Globus pallidus (tissue), 1 donor: ENCODE measurements at places on chromosomes 1 and 21.

- no peak for DNase-seq
Observed at GRCh38 chr1:106194206-106194605, 862.3 kb upstream of the PRMT6 start.

GRCh38 chr1:66519992-66520391, 14.0 kb upstream of the SGIP1 start:
- no peak for DNase-seq

DNA sequence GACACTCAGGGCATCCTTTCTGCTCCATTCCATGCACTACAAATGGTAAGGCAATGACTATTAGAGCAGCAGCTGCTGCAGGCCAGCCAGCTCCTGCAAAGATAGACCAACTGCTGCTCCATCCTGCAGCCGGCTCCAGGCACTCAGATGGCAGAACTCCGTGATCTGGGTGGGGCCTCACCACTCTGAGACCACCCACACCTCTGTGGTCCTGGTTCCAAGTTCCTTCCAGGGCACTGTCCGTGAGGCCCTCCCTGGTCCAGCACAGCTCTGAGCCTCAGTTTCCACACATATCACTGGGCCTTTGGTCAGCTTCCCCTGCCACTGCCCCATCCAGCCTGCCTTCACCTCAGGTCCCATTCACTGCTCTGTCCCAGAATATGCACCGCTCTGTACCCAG, 114.7 kb downstream of the DMRTB1 start:
- DNase-seq, result no peak

DNA sequence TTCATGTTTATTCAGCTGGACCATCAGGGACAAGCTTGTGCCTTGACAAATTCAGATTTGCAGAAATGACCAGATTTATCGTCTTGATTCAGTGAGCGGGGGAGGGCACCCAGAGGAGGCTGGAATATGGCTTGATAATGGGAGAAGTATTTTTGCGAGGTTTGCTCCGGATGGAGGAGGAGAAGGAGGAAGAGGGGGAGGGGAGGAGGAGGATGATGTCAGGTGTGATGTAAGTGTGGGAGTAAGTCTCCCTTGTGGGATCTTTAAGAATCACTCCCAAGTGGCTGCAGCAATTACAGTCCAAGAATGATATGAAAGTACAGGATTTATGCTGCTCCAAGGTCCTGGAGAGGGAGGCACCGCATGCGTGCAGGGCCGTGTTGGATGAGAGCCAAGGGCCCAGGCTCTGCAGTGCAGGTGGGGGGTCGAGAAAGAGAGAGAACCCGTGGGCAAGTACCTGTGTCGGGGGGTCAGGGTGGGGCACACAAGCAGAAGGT, 5.6 kb upstream of the ZNF496 start:
- DNase-seq, result no peak

GRCh38 chr1:154481053-154481452, 21.0 kb upstream of the TDRD10 start:
- no peak for DNase-seq

- DNase-seq, result no peak
Observed at GRCh38 chr1:26395754-26396153, 14.9 kb upstream of the LIN28A start.

DNA sequence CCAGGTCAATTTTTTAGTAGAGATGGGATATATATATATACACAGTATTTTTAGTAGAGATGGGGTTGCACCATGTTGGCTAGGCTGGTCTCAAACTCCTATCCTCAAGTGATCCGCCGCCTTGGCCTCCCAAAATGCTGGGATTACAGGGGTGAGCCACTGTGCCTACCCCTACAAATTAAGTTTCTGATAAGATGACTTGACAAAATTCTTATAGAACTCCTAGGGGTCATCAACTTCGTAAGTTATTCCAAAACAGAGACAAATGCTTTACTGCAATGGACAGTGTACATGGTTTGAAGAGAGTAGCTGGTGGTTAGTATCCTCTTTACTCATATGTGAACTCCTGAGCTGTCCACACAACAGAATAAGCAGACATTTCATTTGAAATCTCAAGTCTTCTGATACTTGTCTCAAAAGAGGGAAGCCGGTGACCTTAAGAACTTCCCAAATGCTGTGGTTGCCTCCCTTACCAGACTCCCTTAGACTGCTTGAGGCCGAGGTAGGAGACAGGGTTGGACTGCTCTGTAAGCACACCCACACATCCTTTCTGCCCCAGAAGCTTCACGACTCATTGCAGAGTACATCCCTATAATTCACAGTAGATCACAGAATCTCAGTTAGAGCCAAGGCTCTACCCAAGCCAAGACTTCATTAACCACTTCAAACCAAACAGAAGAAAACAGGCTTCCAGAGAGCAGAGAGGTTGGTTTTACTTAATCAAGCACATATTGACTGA, 244.1 kb upstream of the IRF2BP2 start:
- DNase-seq, result no peak

DNA sequence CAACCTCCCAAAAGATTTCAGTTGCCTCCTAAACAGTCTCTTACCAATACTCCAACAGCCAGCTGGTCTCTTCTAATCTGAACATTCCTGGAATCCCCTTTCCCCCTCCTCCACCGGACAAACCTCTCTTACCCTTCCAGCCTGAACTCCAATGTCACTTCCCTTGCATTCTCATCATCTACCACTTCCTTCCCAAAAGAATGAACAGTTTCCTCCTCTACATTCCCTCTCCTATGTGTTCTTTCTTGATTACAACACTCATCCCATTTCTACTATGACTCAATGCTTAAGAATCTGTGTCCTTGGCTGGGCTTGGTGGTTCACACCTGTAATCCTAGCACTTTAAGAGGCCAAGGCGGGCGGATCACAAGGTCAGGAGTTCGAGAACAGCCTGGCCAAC, 417.1 kb downstream of the SETD4 start:
- no peak for DNase-seq

DNA sequence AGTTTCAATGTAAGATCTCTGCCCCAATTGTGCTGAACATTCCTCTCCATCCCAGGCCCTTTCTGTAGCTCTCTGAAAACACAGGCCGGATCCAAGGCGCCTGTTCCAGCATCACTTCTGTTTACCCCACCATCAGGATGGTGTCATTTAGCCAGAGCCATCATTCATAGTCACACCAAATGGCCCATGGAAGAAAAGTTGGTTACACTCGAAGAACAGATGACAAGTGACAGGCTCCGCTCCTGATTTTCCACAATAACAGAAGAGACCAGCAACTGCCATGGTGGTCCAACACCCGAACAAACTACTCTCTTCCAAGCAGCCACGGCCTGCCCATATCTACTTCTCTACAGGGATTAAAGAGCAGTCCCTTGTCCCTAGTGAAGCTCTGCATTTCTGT, 59.9 kb upstream of the PROX1 start:
- no peak for DNase-seq

GRCh38 chr1:98813738-98814309, 152.3 kb downstream of the SNX7 start:
- no peak for DNase-seq

DNA sequence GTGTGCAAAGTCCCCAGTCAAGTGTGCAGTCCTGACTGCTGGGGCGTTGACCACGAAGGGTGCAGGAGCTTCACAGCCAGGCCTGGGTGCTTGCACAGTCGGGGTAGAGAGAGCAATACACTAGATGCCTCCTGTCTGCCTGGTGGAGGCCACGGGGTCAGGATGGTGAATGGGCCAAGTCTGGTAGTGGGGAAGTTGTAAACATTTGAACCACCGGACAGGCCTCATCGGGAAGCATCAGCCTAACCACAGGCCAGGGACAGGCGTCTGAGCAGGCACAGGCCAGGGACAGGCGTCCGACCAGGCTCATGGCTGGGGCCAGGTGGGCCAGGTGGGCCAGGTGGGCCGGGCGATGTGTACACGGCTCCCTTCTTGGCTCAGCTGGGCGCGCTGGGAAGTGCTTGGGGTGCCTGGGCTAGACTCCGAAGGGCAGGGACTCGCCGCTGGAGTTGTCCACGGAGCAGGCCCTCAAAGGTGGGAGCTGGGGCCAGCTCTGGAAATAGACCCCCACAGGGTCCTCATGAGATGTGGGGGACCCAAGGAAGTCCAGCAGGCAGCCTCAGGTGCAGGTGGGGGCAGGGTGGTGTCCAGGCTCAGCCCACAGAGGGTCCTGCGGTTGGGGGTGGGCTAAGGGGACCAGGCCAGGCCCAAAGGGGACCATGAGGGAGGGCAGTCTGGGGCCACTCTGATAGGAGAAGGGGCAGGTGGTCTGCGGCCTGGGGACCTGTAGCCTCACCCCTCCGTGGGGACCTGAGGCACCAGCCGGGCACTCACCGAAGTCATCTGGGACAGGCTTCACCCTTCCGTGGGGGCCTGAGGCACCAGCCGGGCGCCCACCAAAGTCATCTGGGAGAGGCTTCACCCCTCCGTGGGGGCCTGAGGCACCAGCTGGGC, 15.0 kb downstream of the COL6A1 start:
- DNase-seq, result no peak

DNA sequence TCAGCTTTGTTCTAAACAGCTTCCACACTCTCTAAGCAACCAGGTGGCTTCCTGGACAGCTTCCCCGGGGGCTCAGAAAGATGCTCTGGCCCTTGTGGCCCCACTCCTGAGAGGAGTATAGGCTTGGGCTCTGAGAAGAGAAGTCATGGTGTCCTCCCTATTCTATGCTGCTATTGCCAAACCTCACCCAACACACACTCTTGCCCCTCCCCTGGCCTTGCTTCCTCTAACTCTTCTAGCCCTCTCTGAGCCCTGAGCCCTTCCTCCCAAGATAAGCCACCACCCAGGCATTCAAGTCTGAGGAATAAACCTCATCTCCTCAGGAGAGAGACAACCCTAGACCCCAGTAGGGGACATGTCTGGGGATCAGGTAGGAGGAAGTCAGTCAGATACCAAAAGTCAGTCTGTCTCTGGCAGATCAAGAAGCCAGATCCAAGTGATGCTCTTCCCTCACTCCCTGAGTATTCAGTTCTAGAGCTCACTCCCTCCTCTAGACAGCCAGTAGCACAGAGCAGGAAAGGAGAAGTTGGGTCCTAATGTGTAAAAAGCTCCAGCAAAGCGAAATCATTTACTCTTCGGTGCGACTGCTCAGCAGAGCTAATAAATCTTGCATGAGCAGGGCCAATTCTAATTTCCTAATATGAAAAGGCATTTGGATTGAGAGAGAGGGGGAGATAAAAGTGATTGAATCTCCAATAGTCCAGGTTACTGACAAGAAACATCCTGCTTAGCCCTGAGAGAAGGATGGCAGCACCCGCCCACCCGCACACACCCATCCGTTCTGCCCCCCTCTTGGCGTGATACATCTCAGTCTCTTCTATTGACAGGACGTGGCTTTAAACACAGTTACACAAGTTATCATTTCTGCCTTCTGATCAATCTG, 50.5 kb downstream of the DMAP1 start:
- no peak for DNase-seq

GRCh38 chr1:189084811-189085210, 1392.9 kb downstream of the BRINP3 start:
- no peak for DNase-seq

GRCh38 chr1:89894210-89895201, 73.7 kb downstream of the LRRC8D start:
- DNase-seq, result no peak

- peak; percentile 43 for DNase-seq
Observed at GRCh38 chr1:63142001-63142400, 180.4 kb upstream of the FOXD3 start.

- peak; percentile 70 for DNase-seq
Observed at GRCh38 chr1:9196129-9197040, 38.2 kb upstream of the H6PD start.
